Kidney (tissue), 22 donors: ENCODE measurements at places on chromosomes 5 and 9. TPM values are rescaled to one million over a fixed set of nuclear protein-coding genes. Genes with fewer than 3 reads are reported as not detected.

The SLCO6A1 gene
- total RNA-seq, result not detected

The FCN2 gene
- total RNA-seq, result 3.6 TPM

The TSSK1B gene
- total RNA-seq, result 0.13 TPM

DNA sequence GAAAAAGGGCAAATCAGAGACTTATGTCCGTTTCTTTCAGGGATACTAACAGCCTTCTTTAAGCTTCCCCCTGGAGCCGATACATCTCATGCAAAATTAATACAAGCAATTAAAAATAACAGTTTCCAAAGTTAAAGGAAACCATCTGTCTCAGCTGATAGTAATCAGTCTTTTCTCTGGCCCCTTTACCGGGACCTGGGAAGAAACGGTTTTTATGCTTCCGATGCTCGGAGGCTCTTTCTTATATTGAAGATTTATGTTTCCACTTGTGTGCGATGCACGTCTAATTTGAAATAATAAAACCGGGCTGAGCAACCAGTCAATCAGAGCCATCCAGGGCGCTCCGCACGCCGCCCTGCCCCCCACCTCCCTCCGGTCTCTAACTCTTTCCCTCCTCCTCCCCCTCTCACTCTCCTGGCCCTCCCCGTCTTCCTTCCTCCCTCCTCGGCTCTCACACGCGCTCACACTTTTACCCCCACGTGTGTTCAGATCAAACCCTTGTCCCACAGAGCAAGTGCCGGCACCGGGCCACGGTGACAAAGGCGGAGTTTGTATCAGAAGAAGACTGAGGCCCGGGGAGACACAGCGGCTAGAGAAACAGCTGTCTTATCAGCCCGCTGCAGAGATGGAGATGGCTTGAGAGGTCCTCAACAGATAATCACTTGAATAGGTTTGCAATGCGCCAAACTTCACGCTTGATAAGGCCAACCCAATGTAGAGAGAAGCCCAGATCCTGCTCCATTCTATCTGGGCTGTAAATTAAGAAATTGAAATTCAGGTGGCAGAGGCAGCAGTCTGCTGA lies 5.1 kb upstream of the ELAVL2 start:
- peaks cover 23% of the 10 kb centered on the region for H3K27me3 ChIP-seq
- DNase-seq, result peak; percentile 37
- H3K36me3 ChIP-seq, result no peaks in the 10 kb centered on the region

DNA sequence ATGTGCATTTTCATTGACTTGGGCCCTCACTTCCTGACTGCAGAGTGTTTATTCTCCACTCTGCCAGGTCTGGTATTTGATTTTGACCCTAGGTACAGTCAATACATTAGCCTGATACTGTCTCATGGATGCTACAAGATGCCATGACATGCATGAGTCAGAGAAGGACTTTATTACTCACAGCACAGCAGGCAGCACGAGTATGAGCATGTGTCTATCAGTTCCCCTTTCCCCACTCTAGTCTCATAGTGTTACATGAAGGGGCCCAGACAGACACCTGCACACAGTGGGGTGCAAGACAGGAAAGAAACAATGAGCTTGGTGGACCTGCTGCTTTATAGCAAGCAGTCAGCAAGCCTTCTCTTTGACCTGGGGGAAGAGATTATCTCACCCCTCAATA lies 19.6 kb downstream of the ITGA2 start:
- no peak for DNase-seq
- no peaks in the 10 kb centered on the region for H3K4me1 ChIP-seq
- no peaks in the 10 kb centered on the region for H3K27me3 ChIP-seq

DNA sequence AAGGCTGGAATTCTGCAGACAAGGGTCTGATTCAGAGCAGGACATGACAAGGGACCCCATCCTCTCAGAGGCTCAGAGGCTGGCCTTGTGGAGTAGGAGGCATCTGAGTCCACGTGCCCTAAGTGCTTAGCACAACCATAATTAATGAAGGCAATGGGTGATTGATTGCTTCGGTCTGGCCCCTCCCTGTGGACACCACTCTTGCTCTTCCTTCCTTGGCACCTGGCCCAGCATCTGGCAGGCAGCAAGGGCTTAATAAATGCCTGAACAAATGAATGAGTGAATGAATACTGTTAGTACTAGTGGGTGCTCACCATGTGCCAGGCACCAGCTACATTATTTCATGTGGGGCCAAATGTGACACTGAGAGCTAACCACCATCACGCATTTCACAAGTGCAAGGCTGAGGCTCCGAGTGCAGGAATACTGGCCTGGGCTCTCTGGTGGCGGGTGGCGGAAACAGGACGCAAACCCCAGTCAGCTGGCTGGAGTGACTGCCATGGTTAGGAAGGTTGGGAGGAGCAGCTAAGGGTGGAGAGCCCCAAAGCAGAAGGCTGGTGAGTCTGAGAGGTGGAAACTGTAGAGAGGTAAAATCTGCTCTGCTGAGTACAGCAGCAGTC lies 53.6 kb downstream of the ASS1 start:
- no peaks in the 10 kb centered on the region for H3K27me3 ChIP-seq
- no peaks in the 10 kb centered on the region for H3K4me1 ChIP-seq
- H3K36me3 ChIP-seq, result peaks cover 12% of the 10 kb centered on the region
- DNase-seq, result no peak

The MEIKIN gene
- total RNA-seq, result 0.63 TPM

- H3K36me3 ChIP-seq, result no peaks in the 10 kb centered on the region
- DNase-seq, result no peak
- H3K27ac ChIP-seq, result no peak overlapping the region
- no peaks in the 10 kb centered on the region for H3K27me3 ChIP-seq
Observed at GRCh38 chr5:1901983-1902382, 19.3 kb upstream of the IRX4 start.

DNA sequence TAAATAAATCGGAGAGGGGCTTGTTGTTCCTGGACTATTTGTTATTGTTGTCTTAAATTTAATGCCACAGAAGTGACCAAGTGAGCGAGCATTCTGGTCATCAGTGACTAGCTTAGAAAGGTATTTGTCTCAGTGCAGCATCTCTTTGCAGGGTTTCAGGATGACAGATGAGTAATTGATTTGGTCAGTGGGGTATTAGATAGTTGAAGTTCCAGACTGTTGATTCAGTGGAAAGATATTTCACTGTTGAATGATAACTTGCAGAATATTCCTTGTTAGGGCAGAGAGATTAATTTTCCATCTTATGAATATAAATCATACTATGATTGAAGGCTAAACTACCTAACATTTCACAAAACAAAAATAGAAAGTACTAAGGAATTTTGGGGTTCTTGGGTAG lies 122.4 kb downstream of the TRIO start:
- no peak for DNase-seq
- H3K36me3 ChIP-seq, result no peaks in the 10 kb centered on the region
- H3K27me3 ChIP-seq, result no peaks in the 10 kb centered on the region
- no peak overlapping the region for H3K27ac ChIP-seq
- no peak overlapping the region for H3K4me3 ChIP-seq
- peaks cover 24% of the 10 kb centered on the region for H3K4me1 ChIP-seq

The IL5 gene
- total RNA-seq, result not detected

The TLX3 gene
- not detected for total RNA-seq

DNA sequence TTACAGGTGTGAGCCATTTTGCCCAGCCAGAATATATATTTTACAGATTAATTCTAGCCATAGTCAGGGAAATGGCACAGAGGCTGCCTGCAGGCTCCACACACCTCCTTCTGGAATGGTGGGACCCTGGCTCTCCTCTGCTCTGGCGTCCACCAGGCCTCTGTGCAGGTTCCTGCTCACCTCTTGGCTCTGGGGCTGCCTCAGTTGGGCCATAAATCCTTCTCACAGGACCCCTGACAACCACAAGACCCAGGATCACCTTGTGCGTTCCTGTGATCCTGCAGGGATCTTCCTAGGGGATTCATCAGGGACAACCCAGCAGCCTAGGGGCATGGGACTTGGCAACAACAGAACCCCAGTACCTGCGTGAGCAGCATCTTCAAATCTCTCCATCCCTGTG lies 93.0 kb upstream of the FSTL4 start:
- H3K27ac ChIP-seq, result no peak overlapping the region
- H3K27me3 ChIP-seq, result no peaks in the 10 kb centered on the region
- no peaks in the 10 kb centered on the region for H3K36me3 ChIP-seq
- DNase-seq, result no peak
- no peak overlapping the region for H3K4me3 ChIP-seq

GRCh38 chr5:52334367-52334766 lies 453.3 kb upstream of the ITGA1 start:
- H3K27me3 ChIP-seq, result no peaks in the 10 kb centered on the region
- no peaks in the 10 kb centered on the region for H3K36me3 ChIP-seq

The DOCK8 gene
- 46.5 TPM for total RNA-seq

GRCh38 chr9:89877051-89878002 lies 272.5 kb downstream of the GADD45G start:
- peaks cover 3% of the 10 kb centered on the region for H3K4me1 ChIP-seq

- no peak within 1 kb of the TSS for H3K27ac ChIP-seq
- H3K4me3 ChIP-seq, result no peak within 1 kb of the TSS
- H3K4me1 ChIP-seq, result no peaks in the 10 kb centered on the region
- H3K27me3 ChIP-seq, result no peaks in the 10 kb centered on the region
Observed at GRCh38 chr9:21305213-21305612, at the start of gene IFNA5. Gene IFNA5 (minus strand): TSS chr9:21305313. CDS start chr9:21305256, 57 bp downstream.

- no peak overlapping the region for H3K4me3 ChIP-seq
- H3K27me3 ChIP-seq, result no peaks in the 10 kb centered on the region
- DNase-seq, result no peak
- no peaks in the 10 kb centered on the region for H3K4me1 ChIP-seq
- no peaks in the 10 kb centered on the region for H3K36me3 ChIP-seq
Observed at GRCh38 chr5:130077007-130077406, 172.7 kb downstream of the CHSY3 start.

DNA sequence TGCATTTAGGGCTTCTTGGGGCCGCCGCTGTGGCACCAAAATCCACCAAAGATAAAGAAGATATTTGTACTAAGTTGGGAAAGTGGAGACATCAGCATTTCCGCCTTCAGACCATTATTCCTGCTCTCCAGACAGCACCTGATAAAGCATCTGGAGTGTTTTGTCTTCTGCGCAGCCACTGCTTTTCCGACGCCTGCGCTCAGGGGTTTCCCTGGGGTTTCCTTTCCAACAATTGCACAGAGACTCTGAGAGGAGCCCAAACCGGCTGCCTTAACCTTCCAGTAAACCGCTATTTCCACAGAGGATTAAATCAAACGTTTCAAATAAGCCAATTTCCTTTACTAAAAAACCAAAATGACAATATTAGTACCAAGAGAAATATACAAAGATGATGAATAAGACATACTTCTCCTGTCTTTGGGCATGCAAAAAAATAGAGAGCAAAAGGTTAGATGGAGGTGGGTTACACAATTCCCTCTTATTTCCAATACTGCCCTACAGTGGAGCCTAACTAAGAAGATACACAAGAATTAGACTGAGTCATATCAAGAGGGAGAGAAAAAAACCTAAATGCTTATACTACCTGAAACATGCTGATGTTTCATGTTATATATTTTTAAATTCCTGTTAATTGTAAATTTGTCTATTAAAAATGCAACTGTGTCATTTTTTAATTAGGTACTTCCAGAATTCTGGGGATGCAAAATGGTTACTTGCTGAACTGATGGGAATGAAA lies 98.4 kb downstream of the MAPKAP1 start:
- no peaks in the 10 kb centered on the region for H3K4me1 ChIP-seq
- H3K36me3 ChIP-seq, result no peaks in the 10 kb centered on the region
- no peak overlapping the region for H3K4me3 ChIP-seq
- DNase-seq, result no peak
- no peak overlapping the region for H3K27ac ChIP-seq

The PIP5KL1 gene
- total RNA-seq, result 3.0 TPM

DNA sequence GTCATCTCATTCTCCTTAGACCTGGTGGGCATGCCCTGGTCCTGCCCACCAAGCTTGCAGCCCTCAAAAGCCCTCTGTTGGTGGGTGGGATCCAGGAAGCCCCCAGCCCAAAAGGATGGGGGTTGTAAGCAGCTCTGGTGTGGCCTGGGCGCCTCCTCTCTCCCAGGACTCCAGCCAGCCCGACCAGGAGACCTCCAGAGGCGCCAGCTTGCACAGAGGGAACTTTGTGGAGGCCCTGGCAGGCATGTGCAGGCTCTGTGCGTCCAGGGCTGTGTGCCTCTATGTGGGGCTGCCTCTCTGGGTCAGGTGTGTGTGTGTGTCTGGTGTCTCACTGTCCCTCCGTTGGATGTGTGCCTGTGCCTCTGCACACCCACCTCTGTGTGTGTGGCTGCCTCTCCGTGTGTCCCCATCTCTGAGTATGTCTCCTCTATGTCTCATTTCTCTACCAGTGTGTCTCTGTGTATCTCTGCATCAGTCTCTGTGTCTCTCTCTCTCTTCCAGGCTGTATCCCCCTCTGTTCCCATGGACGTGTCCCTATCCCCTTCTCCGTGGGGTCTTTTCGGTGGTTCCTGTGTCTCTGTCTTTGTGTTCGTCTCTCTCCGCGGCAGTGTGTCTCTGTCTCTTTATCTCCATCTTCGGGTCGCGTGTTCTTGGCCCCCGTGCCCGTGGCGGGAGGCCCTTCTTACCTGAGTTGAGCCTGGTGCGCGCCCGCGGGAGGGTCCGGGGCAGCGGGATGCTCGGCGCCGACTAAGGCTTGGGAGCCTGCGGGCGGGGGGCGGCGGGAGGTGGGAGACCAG lies 501 bp downstream of the ENHO start:
- peaks cover 2% of the 10 kb centered on the region for H3K27me3 ChIP-seq
- no peak overlapping the region for H3K27ac ChIP-seq
- DNase-seq, result no peak
- H3K36me3 ChIP-seq, result no peaks in the 10 kb centered on the region

DNA sequence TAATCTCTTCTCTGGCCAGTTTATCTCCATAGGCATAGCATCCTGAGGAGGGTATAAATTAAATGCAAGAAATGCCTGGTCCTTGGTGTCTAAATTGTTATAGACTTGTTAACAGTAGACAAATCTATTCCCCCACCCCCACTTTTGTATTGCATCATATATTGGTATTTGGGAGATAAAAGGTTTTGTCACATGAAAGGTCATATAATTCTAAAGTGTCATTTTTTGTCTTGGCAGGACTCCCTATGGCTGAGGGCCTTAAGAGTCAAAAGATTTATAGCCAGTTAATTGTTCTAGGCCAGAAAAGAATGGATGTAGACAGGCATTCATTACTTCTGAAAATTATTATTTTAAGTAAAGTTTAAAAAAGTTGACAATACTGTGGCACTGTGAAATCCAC lies 90.3 kb upstream of the MOCS2 start:
- H3K4me3 ChIP-seq, result no peak overlapping the region
- no peak for DNase-seq
- no peaks in the 10 kb centered on the region for H3K27me3 ChIP-seq
- H3K36me3 ChIP-seq, result no peaks in the 10 kb centered on the region

GRCh38 chr5:142450419-142450818 lies 125.6 kb upstream of the SPRY4 start:
- no peaks in the 10 kb centered on the region for H3K36me3 ChIP-seq
- no peak overlapping the region for H3K4me3 ChIP-seq
- DNase-seq, result no peak
- peaks cover 6% of the 10 kb centered on the region for H3K4me1 ChIP-seq
- no peak overlapping the region for H3K27ac ChIP-seq

GRCh38 chr9:105444130-105444529 lies 3.7 kb upstream of the FSD1L start:
- H3K27ac ChIP-seq, result no peak overlapping the region
- H3K4me3 ChIP-seq, result no peak overlapping the region
- no peaks in the 10 kb centered on the region for H3K36me3 ChIP-seq
- no peaks in the 10 kb centered on the region for H3K4me1 ChIP-seq
